ENCODE measurements at places on chromosomes 2 and 18.

DNA sequence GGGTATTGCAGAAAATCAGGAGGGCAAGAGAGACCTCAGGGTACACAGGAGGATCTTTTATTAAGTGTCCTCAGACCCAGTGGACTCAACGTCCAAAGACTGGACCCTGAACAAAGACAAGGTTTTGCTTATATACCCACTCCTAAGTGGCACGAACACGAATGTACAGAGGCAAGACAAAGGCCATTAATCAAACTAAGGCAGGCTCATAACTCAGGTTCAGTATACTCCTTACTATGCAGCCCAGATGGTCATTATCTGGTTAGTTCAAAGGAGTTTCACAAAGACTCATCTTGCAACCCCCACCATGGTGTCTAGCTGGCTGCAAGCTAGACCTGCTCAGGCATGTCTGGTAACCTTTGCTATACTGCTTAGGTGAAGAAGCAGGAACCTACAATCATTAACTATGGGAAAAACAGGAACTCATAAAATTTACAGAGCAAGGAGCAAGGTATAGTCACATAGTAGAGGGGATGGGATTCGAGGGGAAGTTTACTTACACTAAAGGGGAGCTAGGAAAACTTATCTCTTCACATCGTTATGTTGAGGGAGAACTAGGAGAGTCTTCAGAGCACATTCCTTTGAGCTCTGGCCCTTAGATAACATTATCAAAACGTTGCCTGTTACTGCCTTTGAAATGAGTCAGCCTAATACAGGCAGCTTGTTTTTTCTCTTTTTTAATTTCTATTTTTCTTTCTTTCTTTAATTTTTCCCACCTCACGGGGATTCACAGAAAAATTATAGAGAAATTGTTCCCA lies 33.9 kb downstream of the SLC4A3 start:
- no peak for DNase-seq

DNA sequence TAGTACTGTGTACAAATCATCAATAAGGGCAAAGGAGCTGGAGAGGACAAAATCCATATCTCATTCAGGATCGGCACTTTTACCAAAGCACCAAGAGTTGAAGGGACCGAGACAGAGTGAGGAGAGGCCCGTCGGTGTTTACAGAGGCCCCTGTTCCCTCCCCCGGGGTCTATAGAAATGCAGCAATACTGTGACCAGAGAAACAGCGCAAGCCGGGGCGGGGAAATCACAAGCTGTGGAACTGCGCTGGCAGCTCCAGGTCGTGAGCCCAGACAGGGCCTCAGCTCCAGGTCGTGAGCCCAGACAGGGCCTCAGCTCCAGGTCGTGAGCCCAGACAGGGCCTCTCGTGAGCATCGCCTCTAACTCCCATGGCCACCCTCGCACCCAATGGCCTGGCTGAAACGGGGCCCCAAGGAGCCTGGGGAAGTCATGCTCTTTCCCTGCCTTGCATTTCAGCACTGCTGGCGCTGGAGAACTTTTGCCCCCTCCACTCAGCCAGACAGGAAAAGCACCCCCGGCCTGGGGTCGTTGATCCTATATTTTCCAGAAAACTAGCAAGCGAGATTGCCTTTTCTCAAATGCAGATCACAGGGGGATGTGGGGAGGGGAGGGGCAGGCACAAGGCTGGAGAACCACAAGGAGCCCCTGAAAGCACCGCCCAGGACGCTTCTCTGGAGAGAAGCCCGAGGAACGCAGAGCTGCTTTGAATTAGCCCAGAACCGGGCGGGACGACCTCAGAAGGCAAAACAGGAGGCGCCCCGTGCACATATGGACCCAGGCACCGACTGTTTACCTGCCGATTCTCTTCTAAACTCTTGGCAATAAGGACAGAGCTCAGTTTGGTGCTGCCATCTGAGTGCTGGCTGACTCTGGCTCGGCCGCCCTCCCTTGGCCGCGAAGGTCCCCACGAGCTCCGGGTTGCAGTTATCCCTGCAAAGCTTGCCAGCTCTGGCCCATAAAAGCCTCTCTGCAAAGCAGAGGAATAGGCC lies 223.7 kb downstream of the ACKR3 start:
- no peak for DNase-seq

- DNase-seq = no peak
These were observed 101.9 kb downstream of the CDH20 start for GRCh38 chr18:61435064-61435652.

DNA sequence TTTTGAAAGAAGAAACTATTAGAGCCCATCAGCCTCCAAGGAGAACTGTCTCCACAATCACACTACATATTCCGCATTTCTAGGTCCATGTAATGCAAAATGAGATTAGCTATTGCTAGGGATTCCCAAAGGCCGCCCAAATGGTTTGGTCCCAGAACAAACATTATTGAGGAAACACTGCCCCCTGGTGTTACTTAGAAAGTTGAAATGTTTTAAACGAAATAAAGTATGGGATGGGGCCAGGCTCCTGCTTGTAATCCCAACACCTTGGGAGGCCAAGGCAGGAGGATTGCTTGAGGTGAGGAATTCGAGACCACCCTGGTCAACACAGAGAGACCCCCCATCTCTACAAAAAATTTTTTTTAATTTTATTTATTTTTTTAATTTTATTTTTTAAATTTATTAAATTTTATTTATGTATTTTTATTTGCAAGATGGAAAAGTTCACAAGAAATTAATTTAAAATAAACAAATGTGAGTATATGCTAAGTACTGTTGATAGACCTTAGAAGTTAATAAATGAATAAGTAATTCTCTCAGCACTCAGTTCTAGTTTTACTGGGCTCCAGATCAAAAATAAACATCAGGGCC lies 5.5 kb downstream of the NHEJ1 start:
- DNase-seq = no peak

DNA sequence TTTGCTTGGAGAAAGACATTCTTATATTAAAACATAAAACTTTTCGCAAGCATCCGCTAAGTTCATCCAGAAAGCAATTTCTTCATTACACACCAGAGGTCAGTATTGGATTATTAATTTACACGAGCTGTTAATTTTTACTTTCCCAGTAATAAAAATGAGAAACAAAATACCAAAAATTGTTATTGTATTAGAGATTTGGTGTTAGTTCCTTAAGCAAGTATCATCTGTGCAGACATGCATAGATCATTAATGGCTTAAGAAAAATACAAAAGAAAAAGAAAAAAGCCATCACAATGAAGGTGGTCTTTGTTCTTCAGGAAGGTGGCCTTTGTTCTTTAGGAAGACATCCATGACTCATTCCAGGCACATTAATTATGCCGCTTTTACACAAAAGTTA lies 53.6 kb upstream of the HNMT start:
- DNase-seq = no peak

DNA sequence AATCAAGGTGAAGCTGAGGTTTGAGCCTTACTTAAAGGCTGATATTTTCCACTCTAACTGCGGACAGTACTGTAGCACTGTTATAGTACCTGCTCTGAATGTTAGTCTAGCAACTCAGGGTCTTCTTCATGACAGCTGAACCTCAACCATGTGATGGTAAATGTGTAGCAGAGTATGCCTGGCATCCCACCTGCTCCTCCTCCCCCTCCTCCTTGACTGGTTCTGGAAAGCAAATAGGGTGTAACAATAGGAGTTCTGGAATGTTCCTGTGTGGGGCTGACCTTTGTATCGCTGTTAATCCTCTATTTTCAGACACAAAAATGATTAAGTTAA lies 447 bp upstream of the CCL20 start:
- no peak for DNase-seq

DNA sequence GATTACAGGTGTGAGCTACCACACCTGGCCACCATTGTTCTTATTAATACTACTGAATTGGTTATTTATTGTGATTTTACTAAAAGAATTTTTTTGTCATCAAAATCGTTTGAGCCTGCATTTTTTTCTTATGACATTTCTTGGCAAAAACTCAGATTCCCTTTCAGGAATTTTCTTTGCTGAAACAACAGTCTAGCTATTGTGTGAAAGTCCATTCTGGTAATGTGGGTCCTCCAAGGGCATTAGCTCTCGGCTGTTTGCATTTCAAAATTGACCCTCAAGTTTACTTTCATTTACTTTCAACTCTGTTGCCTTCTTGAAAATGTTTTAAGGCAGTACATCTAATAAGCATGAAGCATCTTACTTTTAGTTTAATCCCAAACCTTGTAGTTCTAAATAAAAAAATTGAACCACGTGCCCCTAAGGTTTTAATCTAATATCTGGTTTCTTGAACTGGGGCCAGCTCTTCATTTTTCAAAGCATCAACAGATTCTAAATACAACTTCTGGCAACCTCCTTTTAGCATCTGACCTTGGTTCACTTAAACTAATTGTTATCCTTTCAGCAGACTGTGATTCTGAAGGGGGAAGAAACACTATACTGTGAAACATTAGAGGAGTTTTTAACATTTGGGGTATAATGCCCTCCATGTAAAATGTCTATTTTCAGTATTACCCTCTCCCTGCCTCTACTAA lies 325.2 kb upstream of the RAB12 start:
- DNase-seq = no peak

DNA sequence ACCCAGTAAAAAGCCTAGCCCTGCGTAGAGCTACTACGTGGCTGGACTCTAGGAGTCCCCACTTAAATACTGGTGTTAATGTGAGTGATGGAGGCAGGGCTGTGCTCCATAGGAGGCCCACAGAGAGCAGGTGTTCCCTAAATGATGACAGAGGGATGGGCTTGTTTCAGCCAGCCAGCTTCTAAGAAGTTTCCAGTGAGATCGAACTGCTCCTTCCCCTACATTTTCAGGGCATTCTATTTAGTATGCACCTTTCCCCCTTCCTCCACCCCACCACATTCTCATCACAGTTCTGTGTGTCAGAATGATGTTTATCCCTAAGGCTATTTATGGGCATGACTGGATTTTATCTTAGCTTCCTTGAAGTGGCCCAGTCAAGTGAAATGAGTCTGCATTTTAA lies 213.0 kb downstream of the TRIB2 start:
- no peak for DNase-seq

- DNase-seq = no peak
These were observed 17.9 kb downstream of the B3GNT7 start for GRCh38 chr2:231413456-231413855.

DNA sequence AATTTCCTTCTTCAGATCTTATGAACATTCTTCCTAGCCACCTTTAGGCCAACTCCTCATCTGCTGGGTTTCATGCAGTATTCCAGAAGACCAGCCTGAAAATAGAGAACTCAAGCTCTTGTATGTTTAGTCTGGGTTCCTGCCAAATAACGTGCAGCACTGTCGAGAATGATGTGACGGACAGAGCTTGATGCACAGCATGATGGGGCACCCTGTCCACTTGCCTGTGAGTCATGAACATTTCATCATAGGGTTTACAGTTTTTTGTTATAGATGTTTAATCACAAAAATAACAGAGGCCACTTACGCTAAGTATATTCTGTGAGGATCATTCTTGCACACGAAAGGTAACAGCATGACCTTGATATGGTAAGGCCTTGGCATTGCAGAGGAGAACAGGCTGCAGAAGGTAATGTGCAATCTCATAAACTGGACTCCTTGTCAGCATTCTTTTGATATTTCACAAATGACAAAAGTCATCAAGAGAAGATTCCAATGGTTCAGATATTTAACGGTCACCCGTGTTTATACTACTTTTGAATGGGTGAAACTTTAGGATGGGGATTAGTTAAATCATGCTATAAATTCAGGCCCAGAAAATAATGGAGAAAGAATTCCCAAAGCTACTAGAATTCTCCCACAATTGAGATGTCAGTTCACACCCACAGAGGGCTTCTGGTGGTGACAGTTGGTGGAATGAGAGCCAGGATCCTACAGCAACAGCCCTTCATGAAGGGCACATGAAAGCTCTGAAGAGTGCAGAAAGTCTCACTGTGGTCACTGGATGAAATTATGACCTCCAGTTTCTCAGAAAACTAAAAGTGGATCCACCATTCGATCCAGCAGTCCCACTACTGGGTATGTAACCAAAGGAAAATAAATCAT lies 396.1 kb upstream of the RAB12 start:
- DNase-seq = no peak

DNA sequence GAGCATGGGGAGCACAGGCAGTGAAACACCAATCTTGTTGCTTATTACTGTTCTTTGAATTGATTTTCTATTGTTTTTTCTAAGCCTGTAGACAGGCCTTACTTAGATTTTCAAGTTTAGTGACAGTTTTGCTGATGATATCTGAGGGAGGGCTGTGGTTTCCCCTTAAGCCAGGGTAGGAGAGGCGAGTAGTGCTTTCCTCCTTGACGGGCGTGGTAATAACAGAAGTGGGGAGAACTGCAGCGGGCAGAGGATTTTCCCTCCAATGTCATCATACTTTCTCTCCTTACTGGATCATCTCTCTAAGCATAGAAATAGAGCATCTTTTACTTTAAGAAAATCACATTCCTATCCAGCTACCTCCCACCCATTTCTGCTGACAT lies 314.4 kb downstream of the ALK start:
- DNase-seq = no peak

GRCh38 chr18:78621141-78621755 lies 358.4 kb upstream of the SALL3 start:
- DNase-seq = no peak

DNA sequence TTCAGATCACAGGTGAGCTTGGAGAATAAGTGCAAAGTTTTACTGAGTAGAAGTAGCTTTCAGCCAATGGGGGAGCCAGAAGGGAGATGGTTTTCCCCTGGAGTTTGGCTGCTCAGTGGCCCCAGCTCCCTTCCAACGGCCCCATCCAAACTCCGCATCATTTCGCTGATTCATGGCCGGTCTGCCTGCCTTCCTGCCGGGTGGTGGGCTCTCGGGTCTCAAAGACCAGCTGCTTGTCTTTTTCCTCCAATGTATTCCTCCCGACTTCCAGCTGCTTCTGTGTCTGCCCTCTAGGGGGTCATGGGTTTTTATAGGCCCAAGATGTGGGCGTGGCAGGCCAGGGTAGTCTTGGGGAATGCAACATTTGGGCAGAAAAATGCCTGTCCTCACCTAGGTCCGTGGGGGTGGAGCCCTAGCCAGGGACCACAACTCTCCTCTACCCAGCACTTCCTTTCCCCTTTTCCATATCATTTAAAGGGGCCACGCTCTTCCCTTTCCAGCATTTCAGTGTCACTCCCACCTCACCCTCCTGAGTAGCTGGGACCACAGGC lies 73.5 kb downstream of the MEX3C start:
- no peak for DNase-seq

DNA sequence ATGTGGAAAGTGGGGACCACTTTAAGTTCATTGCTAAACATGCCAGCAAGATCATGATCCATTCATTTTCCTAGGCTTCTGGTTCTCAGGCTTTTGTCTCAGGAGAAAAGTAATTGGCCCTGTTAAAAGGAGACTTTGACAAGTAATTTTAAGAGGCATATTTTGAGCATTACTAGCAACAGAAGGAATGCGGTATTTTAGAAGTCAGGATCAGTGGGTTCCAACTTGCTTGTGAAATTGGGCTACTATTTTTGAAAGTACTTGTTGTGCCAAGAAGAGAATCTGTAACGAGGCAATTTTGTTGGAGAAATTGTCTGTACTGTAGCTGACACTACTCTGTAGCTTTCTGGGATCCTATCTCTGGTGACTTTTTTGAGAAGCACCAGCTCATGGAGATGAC lies 59.4 kb downstream of the CERS6 start:
- DNase-seq = no peak

- DNase-seq = no peak
These were observed 111.9 kb upstream of the MAPRE2 start for GRCh38 chr18:34929336-34929780.

Data from stimulated activated CD8-positive, alpha-beta memory T cell treated with anti-CD3 and anti-CD28 coated beads, Interleukin-2, amount 100 ng/mL, for 1 hour (primary cell).